ENCODE measurements at places on chromosomes 7 and 10. TPM values are rescaled to one million over a fixed set of nuclear protein-coding genes. Genes with fewer than 3 reads are reported as not detected.

The C7orf57 gene
- 0.29 TPM for total RNA-seq

The CRTAC1 gene
- total RNA-seq: not detected

The TAS2R4 gene
- total RNA-seq: 0.37 TPM

The ABCC2 gene
- 3.2 TPM for total RNA-seq

The HTR5A gene
- total RNA-seq: not detected

The LIPF gene
- total RNA-seq: not detected

The VIPR2 gene
- not detected for total RNA-seq

The LRRC18 gene
- not detected for total RNA-seq

Data from T-helper 17 cell (primary cell).